M059J (cell line): ENCODE measurements at places on chromosomes 3 and 15. TPM values are rescaled to one million over a fixed set of nuclear protein-coding genes. Genes with fewer than 3 reads are reported as not detected.
A peak's percentile ranks its signal among the peaks of the same experiment; 100 is the strongest.

GRCh38 chr15:80970018-80970657 lies 19.5 kb downstream of the MESD start:
- DNase-seq = peak; percentile 59

DNA sequence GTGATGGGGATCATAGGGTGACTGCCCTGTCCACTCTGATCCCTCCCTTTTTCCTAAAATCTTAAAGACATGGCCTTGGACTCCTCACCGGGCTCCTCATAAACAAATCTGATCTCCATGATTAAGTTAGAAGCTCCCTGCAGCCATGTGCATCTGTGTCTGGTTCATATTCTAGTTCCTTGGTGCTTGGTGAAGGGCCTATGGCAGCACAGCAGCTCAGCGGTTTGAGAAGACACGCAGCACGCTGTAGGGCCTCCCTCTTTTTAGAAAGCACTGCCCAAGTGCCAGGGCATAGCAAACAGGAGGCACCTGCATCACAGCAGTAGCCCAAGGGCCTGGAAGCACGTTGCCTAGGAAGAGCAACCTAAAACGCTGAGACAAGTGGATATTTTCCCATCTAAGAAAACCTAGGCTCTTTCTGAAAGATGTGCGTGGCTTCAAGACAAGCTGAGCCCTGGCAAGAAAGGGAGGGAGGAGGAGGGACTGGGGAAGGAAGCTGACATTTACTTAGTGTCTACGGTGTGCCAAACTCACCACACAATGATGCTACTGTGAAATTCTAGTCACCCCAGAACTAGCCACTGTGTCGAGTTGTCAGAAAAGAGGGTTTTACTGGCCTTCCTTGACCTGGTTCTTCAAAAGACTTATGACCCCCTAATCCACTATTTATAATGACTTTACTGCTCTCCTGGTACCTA lies 14.9 kb upstream of the ULK3 start:
- DNase-seq = no peak

Gene ARHGEF26
- total RNA-seq = 4.1 and 5.8 TPM in 2 replicates

Gene MYH15
- total RNA-seq = 0.05 and 0.44 TPM in 2 replicates

GRCh38 chr3:119194237-119195150 lies 21.1 kb downstream of the UPK1B start:
- DNase-seq = peak; percentile 20

Gene SPTBN5
- total RNA-seq = under 0.01 TPM in 1 of 2 replicates, not detected in the other

- DNase-seq = peak; percentile 85
Measured at GRCh38 chr3:31106204-31106603, 211.7 kb upstream of the GADL1 start.
